ENCODE measurements at places on chromosomes 6 and 20.
A peak's percentile ranks its signal among the peaks of the same experiment; 100 is the strongest.

DNA sequence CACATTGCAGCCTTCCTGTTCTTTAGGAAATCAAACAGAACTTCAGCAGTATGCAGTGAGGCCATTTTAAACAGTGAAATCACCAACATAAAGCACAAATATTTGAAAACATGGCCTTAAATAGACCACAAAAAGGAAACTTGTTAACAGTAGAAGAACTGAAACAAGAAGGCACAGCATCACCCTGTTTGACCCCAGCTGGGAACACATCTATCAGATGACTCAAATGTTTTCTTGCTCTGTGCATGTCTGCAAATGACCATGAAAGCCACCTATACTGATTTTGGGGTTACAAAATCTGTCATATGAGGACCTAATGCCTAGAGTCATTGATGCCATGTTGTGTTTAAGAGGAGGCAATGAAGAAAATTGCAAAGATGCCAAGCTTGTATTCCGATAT lies 123.8 kb upstream of the ADGRF1 start:
- DNase-seq = no peak

DNA sequence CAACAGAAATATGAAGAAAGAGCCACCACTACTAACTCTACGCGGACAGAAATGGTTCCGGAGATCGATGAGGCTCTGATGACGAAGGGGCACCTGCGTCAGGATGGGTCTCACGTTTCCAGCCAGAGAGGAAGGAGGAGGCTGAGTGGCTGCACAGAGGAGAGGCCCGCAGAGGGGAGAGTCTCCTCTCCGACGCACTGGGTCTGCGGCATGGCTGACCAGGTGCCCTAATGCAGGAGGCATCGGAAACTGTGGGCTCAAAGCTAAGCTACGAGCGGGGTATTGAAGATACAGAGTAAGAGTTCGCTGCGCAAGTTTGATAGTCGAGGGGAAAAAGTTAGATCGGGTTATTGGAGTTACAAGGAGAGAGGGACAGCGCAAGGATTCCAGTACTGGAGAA lies 69.9 kb downstream of the TTLL2 start:
- DNase-seq = no peak

GRCh38 chr6:28945349-28945748 lies 21.6 kb upstream of the TRIM27 start:
- DNase-seq = no peak

DNA sequence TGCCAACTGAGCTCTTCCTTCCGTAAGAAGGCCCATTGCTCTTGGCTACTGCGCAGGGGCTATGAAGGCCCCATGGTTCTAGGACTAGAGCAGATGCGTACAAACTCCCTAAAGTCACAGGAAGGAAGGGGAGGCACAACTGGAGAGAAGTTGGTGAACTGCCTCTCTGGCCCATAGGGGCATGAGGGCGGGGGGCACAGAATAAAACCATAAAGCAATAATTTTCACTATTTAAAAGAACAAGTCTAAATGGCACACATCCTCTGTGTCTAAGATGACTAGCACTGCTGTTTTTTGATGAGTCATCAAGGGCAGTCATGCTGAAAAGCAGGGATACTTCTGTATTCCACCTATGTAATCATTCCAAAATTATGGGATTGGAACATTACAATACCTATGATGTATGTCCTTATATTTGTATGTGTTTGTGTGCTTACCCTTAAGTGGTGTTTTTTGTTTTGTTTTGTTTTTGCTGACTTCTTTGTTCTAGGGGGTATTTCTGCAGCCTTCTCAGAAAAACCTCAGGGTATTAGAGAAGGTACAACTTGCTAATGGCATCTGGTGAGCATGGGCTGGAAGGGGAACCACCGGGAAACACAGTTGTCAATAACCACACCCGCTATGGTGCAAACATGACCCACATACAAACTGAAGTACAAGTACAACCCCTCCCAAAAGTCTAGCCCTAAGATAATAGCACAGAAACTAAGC lies 36.9 kb downstream of the B4GALT5 start:
- DNase-seq = peak; percentile 87

- DNase-seq = no peak
Observed at GRCh38 chr20:56788671-56789610, 159.8 kb downstream of the TFAP2C start.

- no peak for DNase-seq
Observed at GRCh38 chr20:58001381-58001780, 227.1 kb downstream of the ANKRD60 start.

DNA sequence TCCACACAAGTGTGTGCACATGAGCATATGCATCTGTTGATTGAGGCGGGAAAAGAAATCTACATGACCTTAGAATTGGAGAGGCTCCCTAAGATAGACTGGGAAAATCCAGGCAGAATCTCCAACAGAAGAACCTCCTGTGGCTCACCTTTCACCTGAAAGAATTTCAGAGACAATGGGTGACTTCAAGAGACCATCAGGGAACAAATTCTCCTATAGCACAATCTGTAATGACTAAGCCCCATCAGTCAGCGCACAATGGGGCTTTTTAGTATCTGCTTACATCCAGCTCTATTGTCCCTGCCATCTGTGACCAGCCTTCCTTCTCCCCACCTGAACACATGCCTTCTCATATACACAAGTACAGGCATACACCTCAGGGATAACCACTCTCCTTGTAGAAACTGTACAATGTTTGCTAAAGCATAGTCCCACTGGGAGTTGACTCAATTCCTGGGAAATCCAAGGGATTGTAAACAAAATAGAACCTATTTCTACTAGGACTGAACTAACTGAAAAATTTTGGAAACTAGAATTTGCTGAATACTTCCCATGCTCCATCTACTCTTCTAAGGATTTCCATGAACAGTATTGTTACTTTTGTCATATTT lies 150.8 kb upstream of the STXBP5 start:
- no peak for DNase-seq

- no peak for DNase-seq
Observed at GRCh38 chr6:57207141-57207540, 15.0 kb downstream of the RAB23 start.

DNA sequence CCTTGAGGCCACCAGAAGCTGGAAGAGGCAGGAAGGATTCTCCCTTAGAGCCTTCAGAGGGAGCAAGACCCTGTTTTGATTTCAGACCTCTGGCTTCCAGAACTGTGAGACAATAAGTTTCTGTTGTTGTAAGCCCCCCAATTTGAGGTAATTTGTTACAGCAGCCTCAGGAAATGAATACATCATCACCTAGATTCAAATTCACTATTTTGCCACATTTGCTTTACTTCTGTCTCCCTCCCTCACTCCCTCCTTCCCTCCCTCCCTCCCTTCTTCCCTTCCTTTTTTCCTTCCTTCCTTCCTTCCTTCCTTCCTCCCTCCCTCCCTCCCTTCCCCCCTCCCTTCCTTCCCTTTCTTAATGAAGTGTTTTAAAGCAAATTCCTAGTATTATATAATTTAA lies 58.1 kb upstream of the KIF13A start:
- no peak for DNase-seq

Measured in T-helper 2 cell (primary cell).